ENCODE measurements at places on chromosomes 12 and 14. TPM values are rescaled to one million over a fixed set of nuclear protein-coding genes. Genes with fewer than 3 reads are reported as not detected.

SPX gene
- total RNA-seq, result 12.4 TPM

DNA sequence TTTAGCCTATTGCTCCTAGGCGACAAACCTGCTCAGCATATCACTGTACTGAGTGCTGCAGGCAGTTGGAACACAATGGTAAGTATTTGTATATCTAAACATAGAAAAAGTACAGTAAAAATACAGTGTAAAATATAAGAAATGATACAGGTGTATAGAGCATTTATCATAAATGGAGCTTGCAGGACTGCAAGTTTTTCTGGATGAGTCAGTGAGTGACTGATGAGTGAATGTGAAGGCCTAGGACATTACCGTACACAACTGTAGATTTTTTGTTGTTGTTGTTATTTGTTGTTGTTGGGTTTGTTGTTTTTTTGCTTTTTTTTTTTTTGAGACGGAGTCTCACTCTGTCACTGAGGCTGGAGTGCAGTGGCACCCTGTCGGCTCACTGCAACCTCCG lies 33.4 kb downstream of the PNMA1 start:
- DNase-seq, result no peak

DNA sequence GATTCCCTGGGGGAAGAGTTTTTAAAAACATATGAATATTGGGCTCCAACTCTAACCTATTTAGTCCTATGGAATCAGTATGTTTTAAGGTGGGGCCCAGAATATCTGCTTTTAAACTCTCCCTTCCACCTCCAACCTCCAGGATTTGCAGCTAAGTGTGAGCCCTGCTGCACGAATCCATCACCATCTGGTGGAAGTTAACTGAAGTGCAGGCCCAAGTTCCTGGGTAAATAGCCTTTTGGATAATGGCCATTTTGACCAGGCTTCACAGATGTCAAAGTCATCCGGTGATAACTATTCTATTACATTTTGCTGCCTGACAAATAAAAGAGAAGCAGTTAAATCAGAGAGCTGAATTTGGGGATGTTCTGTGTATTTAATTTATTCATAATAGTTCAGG lies 58.1 kb upstream of the RMST start:
- DNase-seq, result no peak

- no peak for DNase-seq
Measured at GRCh38 chr12:54201001-54201794, 12.4 kb upstream of the SMUG1 start.

BLOC1S1 gene
- total RNA-seq, result 128 TPM

- no peak for DNase-seq
Measured at GRCh38 chr14:22561661-22562579, 27.1 kb downstream of the DAD1 start.
